Nephron progenitor cell (in vitro differentiated cells): ENCODE measurements at places on chromosomes 4 and X.

GRCh38 chr4:20254511-20255250 is 3.0 kb downstream of the SLIT2 start:
- peak; percentile 75 for DNase-seq

GRCh38 chr4:45172636-45173035 is 446.3 kb upstream of the GNPDA2 start:
- DNase-seq: peak; percentile 3

- DNase-seq: no peak
Observed at GRCh38 chr4:140515423-140515822, 8.5 kb upstream of the ELMOD2 start.

GRCh38 chr4:627347-628125 is 2.2 kb downstream of the PDE6B start:
- no peak for DNase-seq
